ENCODE measurements at places on chromosomes 12 and 14.

- DNase-seq: no peak
Measured at GRCh38 chr12:131852551-131853299, 24.5 kb downstream of the MMP17 start.

GRCh38 chr12:131537267-131537958 is 173.5 kb upstream of the SFSWAP start:
- no peak for DNase-seq

GRCh38 chr12:87518036-87518435 is 511.2 kb downstream of the C12orf50 start:
- no peak for DNase-seq

- DNase-seq: no peak
Measured at GRCh38 chr14:102007916-102008418, 43.6 kb downstream of the DYNC1H1 start.

GRCh38 chr12:75739912-75740311 is 228.5 kb upstream of the KRR1 start:
- no peak for DNase-seq

- DNase-seq: no peak
Measured at GRCh38 chr12:80708259-80708974, 983 bp downstream of the MYF6 start.

GRCh38 chr14:53108292-53109104 is 44.6 kb downstream of the DDHD1 start:
- DNase-seq: no peak
